Activated naive CD4-positive, alpha-beta T cell (primary cell): ENCODE measurements at places on chromosomes 5 and 9.

DNA sequence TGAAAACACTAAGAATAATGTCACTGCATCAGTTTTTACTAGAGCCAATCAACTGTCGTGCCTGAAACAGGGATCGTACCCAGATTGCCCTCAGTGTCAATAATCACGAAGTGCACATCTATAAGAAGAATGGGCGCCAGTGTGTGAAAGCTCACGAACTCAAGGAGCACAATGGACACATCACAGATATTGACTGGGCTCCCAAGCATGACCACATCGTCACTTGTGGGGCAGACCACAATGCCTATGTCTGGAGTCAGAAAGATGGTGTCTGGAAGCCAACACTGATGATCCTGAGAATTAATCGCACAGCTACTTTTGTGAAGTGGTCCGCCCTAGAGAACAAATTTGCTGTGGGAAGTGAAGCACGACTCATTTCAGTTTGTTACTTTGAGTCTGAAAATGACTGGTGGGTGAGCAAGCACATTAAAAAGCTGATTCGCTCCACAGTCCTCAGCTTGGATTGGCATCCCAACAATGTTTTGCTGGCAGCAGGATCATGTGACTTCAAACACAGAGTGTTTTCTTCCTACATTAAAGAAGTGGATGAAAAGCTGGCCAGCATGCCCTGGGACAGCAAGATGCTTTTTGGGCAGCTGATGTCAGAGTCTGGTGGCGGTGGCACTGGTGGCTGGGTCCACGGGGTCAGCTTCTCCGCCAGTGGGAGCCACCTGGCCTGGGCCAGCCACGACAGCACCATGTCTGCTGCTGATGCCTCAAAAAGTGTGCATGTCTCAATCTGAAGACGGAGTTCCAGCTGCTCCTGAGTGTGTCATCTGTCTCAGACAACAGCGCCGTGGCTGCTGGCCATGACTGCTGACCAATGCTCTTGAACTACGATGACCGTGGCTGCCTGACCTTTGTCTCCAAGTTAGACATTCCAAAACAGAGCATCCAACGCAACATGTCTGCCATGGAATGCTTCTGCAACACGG, 32.2 kb downstream of the NSA2 start:
- DNase-seq: no peak

GRCh38 chr5:178553517-178553916, 36.7 kb downstream of the COL23A1 start:
- DNase-seq: no peak

DNA sequence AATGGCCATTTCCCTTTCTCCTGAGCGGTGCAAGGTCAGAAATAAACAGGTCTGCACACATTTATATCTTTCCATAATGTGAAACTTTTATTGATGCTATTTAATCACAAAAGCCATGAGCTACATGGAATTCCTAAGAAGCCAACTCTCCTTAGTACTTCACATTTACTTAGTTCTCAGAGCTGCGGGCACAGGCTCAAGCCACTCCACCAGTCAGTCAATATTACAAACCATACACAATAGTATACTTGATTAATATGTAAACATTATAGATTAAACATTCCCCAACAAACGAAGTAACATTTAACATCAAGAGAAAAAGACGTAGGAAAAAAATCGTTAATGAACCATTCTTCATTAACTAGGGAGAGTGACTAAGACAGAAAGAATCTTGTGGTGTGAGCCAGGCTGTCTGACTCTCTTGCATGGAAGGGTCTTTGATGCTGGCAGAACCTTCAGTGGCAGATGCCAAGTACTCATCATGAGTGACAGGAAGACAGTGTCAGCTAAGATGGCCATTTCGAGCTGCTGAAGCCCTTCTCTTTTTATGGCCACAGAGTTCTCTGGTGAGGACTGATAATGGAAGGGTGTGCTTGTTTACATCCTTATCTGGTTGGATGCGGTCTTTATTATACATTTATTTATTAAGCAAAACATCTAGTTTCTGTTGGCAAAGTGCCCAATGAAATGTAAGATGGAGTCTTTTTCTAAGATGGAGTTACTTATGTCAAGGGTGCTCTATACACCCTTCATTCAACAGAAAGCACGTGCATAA, 115.5 kb upstream of the TUT7 start:
- no peak for DNase-seq

DNA sequence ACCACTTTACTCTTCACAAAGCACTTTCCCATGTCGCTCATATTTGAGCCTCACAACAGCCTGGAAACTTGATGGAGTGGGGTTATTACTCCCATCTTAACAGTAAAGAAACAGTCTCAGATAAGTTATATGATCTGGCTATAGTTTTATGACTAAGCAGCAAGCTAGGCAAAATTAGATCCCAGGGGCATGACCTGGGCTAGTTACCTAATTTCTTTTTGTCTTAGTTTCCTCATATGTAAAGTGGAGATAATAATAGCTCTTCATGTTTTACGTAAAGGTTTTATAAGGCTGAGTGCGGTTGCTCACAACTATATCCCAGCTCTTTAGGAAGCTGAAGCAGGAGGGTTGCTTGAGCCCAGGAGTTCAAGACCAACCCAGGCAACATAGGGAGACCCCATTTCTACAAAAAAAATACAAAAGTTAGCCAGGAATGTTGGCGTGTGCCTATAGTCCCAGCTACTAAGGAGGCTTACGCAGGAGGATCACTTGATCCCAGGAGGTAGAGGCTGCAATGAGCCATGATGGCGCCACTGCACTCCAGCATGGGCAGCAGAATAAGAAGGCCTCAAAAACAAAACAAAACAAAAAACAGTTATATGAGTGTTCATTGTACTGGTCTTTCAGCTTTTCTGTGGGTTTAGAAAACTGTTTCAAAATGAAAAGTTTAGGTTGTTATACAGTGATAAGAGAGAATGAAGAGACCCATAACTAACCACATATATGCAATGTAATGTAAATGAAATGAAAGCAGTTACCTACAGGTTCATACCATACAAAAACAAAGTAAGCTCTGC, 6.5 kb upstream of the PLIN2 start:
- DNase-seq: no peak

GRCh38 chr5:168017313-168017712, 274.1 kb upstream of the WWC1 start:
- no peak for DNase-seq

DNA sequence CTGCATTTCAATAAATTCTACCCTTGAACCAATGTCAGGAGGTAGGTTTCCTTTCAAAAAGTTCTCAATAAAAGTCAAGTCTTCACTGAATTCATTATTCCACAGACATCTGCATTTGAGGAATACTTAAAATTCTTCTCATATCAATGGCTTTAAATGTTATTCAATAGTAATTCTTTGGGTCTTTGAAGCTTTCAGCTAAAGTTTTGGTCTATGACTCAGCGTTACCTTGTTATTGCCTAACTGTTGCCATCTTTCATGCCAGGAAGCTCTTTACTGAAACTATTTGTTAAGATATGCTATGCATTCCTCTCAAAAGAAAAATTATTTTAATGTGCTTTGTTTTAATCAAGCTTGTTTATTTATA, 170.5 kb downstream of the NNT start:
- DNase-seq: no peak

- DNase-seq: no peak
These were observed 5.0 kb downstream of the JADE2 start for GRCh38 chr5:134530301-134531077.

DNA sequence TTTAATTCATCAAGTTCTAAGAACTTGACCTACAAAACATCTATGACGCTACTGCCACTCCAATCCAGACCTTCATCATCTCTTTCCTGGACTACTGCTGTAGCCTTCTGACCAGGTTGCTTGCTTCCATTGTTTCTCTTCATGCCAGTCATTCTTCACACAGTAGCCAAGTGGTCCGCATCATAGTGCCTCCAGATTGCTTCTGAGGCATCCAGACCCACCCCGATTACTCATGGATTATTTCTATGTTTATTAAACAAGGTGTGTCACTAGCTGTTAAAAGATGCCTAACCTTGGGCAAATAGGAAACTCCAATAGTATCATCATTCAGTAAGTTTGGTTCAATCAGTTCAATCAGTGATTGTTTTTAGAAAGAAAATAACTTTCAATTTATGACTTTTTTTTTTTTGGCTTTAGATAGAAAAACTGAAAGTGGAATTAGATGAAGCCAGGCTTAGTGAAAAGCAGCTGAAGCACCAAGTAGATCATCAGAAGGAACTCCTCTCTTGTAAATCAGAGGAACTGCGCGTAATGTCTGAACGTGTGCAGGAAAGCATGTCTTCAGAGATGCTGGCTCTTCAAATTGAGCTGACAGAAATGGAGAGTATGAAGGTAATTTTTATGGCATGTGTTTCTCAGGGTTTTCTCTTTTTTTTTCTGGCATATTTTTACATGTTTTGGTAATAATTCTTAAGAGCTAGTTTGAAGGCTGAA, 9.5 kb downstream of the SPDL1 start:
- DNase-seq: no peak
